RPMI8226 (cell line): ENCODE measurements at places on chromosomes 5 and 9.

GRCh38 chr5:58187432-58188261 is 272.2 kb downstream of the PLK2 start:
- no peak for DNase-seq

GRCh38 chr5:177366528-177367322 is 9.0 kb downstream of the RGS14 start:
- no peak for DNase-seq

- DNase-seq, result no peak
Observed at GRCh38 chr9:87081503-87081902, 134.2 kb upstream of the GAS1 start.

DNA sequence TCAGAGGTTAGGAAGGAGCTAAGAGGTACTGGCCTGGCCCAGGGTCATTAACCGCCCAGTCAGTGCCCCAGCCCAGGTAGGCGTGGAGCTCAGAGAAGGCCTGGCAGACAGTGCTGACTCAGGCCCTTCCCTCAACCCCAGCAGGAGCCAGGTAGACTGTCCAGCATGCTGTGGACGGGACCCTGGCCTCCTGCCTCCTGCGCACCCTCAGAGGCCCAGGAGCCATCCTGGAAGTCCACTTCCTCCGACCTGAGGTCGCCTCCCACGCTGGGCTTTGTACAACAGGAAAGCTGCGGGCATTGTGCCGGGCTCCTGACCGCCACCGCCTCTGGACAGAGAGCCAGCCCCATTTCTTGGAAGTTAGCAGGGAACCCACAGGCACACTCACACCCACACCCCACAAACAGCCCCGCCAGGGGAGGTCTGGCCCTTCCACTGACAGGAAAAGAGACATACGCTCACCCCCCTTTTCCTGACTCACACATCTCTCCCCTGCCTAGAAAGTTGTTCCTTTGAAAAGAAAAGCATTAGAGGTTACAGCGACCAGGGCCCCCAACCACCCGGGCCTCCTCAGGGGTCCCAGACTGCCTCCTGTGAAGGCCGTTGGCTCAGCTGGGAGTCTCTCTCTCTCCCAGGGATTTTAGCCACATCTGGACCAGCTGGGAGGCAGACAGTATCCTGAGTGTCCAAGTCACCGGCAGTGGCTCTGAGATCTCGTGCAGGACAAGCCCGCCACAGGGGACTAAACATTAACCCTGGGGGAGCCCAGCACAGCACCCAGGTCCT is 7.7 kb downstream of the RALGDS start:
- DNase-seq, result no peak

- no peak for DNase-seq
Observed at GRCh38 chr9:70795841-70796240, 325.6 kb downstream of the TRPM3 start.

DNA sequence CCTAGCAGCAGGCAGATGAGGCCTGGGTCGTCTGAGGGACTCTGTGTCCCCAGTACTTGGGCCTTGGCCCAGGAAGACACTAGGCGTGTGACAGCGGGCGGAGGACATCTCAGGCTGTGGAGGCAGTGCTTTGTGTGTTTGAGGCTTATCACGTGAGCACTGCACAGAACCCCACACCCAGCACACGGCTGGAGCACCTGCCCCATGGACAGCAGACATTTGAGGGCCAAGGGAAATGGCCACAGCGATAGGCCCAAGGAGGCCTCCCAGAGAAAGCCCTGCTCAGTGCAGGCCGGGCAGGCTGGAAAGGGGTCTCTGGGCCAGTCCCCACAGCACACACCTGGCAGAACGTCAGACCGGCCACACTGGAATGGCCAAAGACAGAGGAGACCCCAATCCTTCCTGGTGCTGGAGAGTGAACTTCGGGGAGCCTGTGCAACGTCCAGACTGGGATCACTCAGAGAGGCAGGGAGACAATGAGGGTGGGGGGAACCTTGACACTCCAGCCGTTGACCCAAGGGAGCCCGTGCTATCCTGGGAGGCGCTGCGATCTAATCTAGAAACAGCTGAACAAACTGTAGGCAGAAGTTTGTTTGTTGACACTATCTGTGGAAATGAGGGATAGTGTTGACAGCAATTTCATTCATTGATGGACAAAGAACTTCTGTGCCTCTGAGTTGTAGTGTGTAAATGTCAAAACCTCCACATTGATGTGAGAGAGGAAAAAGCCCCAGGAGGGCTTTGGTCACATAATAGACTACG is 19.6 kb upstream of the FLT4 start:
- no peak for DNase-seq

DNA sequence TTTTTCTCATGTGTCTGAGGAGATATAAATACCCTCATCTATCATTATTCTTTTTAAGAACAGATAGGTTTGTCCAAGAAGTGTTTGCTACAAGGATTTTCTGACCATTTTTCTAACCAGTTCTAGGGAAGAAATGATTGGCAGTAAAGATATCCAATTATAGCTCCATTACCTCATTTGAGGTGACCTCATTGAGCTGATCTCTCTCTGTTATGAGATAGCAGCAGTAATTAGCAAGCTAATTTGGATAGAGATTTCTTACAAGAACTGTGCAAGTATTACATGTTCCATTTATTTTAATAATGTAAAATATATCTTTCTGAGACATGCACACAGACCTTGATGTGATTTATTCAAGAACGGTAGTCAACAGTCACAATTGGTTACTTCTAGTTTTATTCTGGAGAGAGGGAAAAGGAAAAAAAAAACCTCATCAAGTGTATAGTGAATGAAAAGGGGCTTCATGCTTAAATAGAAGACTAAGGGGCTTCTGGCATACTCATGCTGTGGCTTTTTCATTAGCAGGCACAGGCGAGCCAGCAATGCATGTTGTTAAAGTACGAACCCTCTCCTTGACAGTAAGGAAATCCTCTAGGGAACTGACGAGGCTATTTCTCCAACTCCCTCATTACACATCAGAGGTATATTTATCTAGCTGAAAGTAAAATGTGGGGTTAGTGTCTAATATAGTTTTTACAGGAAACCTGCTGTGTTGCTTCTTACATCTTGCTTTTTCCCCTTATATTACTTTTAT is 127.3 kb downstream of the NUDT12 start:
- no peak for DNase-seq

- no peak for DNase-seq
Observed at GRCh38 chr5:149793256-149793550, 63.1 kb downstream of the PPARGC1B start.

DNA sequence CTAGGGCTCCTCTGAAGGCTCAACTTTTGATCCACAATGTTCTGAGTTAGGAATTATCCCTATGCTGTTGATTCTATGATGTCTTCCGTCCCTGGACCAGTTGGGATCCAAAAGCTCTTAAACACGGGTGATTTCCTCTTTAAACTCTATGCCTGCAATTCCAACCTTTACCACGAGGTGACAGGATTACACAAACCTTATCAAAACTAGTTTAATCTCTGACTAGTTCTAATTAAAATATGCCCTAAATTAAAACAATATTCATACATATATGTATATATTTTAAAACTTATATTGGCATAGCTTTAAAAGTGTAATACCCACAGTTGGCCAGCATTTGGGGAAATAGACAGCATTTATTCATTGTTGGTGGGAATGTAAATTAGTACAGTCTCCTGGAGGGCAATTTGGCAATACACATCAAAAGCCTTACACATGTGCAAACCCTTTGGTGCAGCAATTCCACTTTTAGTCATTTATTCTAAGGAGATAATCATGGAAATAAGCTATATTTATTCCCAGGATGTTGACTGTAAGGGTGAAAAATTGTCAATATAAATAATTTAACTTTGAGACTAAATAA is 51.6 kb upstream of the PHYKPL start:
- peak; percentile 46 for DNase-seq

GRCh38 chr5:10030219-10030831 is 219.4 kb downstream of the ATPSCKMT start:
- DNase-seq, result no peak

- DNase-seq, result no peak
Observed at GRCh38 chr5:127515693-127516440, 1.6 kb upstream of the PRRC1 start.

DNA sequence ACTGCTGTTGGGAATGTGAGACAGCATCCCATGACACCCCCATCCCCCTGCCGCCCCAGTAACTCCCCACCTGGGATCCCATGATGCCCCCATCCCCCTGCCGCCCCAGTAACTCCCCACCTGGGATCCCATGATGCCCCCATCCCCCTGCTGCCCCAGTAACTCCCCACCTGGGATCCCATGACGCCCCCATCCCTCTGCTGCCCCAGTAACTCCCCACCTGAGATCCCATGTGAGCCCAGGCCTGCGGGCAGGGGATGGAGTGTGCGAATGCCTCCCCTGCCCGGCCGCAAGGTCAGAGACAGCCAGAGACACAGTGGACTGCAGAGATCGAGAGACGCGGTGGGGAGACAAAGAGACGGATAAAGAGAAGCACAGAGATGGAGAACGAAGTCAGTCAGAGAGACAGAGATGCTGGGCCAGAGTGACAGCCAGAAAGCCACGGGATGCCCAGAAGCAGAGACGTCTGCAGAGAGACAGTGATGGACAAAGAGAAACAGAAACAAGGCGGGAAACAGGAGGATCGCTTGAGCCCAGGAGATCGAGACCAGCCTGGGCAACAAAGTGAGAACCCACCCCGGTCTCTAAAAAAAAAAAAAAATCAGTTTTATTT is 992 bp downstream of the SH2D3C start:
- peak; percentile 43 for DNase-seq

DNA sequence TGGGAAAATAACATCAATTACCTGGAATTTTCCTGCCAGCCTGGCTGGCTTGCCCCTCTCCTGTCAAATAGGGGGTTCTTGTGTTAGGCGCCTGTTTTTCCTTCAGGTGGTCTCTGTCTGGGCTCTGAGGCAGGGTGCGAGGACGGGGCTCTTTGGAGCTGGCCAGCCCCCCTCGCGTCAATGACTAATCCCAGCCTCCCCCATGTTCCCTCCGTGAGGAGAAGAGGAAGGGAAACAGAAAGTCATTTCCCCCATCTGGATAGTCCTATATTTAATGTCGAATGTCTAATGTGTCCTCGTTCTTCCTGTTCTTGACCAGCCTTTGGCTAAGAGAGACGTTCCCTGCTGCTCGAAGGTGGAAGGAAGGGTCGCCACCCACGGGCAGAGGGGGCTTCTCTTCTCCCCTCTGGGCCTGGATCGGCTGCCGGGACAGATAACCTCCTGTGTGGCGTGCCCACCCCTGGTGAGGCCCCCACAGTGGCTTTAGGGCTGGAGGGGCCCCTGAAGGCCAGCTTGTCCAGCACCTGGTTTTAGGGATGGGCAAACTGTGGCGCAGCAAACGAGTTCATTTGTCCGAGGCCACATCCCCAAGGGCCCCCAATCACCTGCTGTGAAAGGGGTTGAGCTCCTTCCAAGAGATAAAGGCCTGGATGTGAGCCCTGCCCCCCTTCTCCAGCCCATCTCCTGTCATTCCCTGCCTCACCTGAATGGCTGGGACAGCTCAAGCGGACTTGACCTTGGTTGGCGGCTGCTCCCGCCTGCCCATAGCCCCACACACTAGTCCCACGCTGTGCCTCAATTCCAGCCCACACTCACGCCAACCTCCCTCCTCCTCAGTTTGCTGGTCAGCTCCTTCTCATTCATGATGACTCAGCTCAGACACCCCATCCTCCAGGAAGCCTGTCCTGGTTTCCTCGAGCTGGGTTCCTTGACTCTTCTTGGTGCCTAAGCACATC is 35.9 kb upstream of the UNC5A start:
- DNase-seq, result no peak

- DNase-seq, result no peak
Observed at GRCh38 chr5:150239099-150239793, 49.4 kb downstream of the SLC6A7 start.

DNA sequence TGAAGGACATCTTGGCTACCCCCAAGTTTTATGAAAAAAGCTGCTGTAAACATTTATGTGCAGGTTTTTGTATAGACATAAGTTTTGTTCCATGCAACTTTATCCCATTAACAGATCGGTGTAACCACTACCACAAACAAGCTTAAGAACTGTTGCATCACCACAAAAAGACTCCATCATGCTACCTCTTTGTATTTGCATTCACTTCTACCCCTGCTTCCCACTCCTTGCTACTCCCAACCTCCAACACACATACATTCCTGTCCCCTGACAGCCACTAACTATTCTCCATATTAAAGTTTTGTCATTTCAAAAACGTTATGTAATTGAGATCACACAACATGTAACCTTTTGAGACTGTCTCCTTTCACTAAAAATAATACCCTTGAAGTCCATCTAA is 57.8 kb upstream of the LHFPL2 start:
- DNase-seq, result no peak

GRCh38 chr5:106171132-106171531 is 1499.6 kb downstream of the EFNA5 start:
- no peak for DNase-seq

DNA sequence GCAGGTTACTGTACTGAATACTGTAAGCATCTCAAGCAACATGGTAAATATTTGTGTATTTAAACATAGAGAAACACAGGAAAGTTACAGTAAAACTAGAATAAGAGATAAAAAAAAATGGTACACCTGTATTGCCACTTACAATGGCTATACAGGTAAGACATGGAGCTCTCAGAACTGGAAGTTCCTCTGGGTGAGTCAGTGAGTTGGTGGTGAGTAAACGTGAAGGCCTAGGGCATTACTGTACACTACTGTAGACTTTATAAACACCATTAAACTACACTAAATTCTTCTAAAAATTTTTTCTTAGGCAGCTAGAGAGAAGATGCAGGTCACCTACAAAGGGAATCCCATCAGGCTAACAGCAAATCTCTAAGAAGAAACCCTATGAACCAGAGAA is 872.9 kb downstream of the TAF11L14 start:
- DNase-seq, result no peak

GRCh38 chr5:107652408-107652807 is 18.3 kb downstream of the EFNA5 start:
- DNase-seq, result no peak

GRCh38 chr5:168874713-168875380 is 295.7 kb upstream of the PANK3 start:
- no peak for DNase-seq

DNA sequence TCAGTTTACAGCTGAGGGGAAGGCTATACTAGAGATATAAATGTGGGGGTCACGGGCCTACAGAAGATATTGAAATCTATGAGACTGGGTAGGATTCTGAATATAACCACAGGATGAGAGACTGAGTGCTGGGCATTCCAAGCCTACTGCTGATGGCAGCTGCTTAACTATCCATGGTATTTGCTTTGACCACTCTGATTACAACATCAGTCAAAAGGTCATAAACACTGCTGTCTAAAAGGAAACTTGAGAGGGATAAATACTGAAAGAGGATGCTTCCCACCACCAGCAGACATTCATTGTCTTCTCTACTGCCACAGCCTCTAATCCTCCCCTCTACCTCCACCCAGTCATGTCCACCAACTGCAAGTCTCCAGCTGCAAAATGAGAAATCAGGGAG is 3.8 kb downstream of the ZNF622 start:
- no peak for DNase-seq

DNA sequence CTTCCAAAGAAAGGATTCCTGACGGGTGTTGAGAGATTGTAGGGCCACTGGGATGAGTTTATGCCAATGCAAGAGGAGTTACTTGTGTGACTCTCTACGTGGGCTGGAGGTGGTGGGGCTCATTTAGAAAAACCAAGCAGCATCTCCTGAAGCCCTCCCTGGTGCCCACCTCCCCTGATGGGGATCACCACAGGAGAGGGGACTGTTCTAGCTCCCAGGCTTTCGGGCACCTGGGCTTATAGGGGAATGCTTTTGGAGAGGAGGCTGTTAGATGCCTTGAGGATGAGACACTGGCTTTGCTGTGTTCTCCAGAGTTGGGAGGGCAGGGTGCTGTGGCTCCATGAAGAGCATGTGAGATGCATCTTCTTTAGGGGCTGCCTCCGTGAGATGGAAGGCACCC is 65.0 kb downstream of the IRX1 start:
- DNase-seq, result no peak
